Hematopoietic multipotent progenitor cell treated with erythropoietin and hydrocortisone succinate and interleukin-3 and kit ligand, for 8 days (in vitro differentiated cells): ENCODE measurements at places on chromosomes 5 and 9.

DNA sequence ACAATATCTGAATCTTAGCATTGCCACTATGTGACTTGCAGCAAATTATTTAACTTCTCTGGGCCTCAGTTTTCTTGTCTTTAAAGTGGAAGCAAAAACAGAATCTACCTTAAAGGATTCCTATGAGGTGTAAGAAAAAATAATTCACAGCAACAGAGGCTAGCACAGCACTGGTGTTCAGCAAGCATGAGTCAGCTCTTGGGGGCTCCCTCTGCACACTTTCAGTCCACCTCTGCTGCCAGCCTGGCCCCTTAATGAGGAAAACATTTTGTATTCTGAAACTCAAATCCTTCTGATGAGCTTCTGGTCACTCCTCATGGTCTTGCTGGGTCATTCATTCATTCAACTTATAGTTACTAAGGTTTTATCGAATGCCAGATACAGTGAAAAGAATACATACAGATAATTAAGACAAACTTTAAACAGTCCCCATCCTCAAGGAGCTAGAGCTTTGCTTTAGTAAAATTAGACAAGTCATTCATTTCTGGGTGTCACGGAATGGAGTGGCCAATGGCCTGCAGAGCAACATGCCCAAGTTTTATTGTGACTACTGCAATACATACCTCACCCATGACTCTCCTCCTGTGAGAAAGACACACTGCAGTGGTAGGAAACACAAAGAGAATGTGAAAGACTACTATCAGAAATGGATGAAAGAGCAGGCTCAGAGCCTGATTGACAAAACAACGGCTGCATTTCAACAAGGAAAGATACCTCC, 26.8 kb upstream of the IQGAP2 start:
- DNase-seq = no peak

DNA sequence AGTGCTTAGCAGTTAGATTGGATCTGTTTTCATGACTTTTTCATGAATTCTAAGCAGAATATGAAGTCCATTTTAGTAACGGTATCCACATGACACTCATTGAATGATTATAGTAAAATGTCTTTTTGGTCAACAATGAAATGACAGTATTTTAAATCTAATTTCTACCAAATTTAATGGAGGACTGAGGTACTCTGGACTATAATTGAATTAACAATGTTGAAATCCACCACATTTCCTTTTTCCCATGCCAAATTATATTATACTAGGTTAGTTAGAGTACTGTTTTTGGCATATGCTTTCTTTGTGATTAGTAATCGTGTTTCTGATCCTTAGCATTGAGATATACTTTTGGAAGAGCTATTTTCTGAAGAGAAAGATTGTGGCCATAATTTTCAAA, 40.6 kb downstream of the CDC42SE2 start:
- DNase-seq = no peak

- DNase-seq = no peak
Observed at GRCh38 chr9:93950619-93951601, 4.2 kb downstream of the BARX1 start.

DNA sequence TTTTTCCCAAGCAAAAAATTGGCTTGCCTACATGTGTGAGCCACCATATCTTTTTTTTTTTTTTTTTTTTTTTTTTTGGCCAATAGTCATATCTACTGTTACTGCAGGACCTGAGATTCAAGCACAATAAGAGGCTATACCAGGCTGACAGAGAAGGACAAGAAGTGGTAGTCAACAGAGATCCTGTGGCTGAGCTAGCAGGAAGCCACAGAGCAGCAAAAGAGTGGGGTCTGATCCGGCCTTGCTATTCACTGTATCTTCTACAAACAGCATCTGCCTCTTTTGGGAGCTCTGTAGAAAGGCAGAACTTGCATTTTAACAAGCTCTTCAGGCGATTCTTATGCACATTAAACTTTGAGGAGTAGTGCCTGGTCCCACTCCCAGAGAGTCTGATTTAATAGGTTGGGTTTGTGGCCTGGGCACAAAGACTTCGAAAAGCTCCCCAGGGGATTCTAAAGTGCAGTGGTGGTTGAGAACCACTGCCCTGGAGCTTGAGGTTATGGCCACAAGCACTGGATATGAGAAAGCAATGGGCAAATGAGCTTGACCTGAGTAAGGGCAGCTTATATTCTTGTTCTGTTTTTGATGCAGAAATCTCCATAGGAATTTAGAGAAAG, 162.8 kb downstream of the PIK3R1 start:
- no peak for DNase-seq

GRCh38 chr5:37738865-37739488, 100.9 kb downstream of the GDNF start:
- DNase-seq = no peak

- DNase-seq = peak; percentile 58
Observed at GRCh38 chr5:78530342-78531096, 118.1 kb downstream of the LHFPL2 start.

GRCh38 chr5:149550594-149551226, 529 bp downstream of the CSNK1A1 start:
- DNase-seq = peak; percentile 35

DNA sequence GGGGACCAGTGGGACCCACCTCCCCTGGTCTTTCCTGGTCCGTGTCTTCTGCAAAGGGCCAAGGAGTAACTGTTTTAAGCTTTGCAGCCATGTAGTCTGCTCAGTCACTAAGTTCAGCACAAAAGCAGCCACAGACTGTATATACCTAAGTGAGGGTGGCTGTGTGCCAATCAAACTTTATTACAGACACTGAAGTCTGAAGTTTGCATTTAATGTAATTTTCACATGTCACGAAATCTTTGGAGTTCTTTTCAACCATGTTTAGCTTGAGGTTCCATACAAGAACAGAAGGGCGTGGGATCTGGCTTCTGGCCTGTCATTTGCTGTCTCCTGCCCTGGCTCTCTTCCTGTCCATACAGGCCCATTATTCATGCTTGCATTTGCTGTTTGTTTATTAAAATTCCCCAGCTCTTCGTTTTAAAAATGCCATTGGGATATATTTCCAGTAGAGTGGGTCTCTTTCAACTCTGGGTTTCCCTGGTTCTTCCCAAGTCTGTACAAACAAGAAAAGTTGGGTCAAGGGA, 64.2 kb upstream of the ECM2 start:
- no peak for DNase-seq

- DNase-seq = no peak
Observed at GRCh38 chr9:8155706-8156105, 356.1 kb upstream of the DMAC1 start.

GRCh38 chr5:173228639-173229381, 6.2 kb downstream of the NKX2-5 start:
- DNase-seq = no peak

- DNase-seq = no peak
Observed at GRCh38 chr9:20292002-20292401, 330.3 kb downstream of the MLLT3 start.

- DNase-seq = peak; percentile 6
Observed at GRCh38 chr5:95086927-95087815, 197.7 kb downstream of the MCTP1 start.
